ENCODE measurements at places on chromosomes 12 and 14. TPM values are rescaled to one million over a fixed set of nuclear protein-coding genes. Genes with fewer than 3 reads are reported as not detected.

VDR gene
- total RNA-seq, result 8.5 TPM

MYL2 gene
- total RNA-seq, result not detected

ALDH1L2 gene
- 80.1 TPM for total RNA-seq

AQP6 gene
- not detected for total RNA-seq

RPGRIP1 gene
- total RNA-seq, result not detected

PIK3C2G gene
- total RNA-seq, result not detected

SERPINA10 gene
- not detected for total RNA-seq

DHRS2 gene
- total RNA-seq, result 1.3 TPM

SAMD4A gene
- total RNA-seq, result 35.8 TPM

CCDC175 gene
- not detected for total RNA-seq

PDE3A gene
- 2.7 TPM for total RNA-seq

B4GALNT1 gene
- total RNA-seq, result 3.3 TPM

HRK gene
- total RNA-seq, result not detected

RNASE7 gene
- not detected for total RNA-seq

MYO1H gene
- total RNA-seq, result not detected

FIGNL2 gene
- total RNA-seq, result 0.09 TPM

IKZF4 gene
- total RNA-seq, result 1.5 TPM

TCTN1 gene
- total RNA-seq, result 24.9 TPM

PMCH gene
- total RNA-seq, result not detected

SVOP gene
- total RNA-seq, result not detected

PRB2 gene
- total RNA-seq, result not detected

GPRC5D gene
- not detected for total RNA-seq

POLE2 gene
- 7.8 TPM for total RNA-seq

CIDEB gene
- 0.59 TPM for total RNA-seq

LRRC9 gene
- total RNA-seq, result not detected

ZNF140 gene
- total RNA-seq, result 21.6 TPM

TAS2R43 gene
- total RNA-seq, result 3.3 TPM

INSM2 gene
- total RNA-seq, result not detected

NKX2-1 gene
- total RNA-seq, result not detected

CLEC2D gene
- total RNA-seq, result 4.2 TPM

KLRG1 gene
- 1.1 TPM for total RNA-seq

MMP14 gene
- total RNA-seq, result 655 TPM

ANKRD52 gene
- total RNA-seq, result 25.8 TPM

CLEC4D gene
- total RNA-seq, result not detected

RAB5B gene
- 66.9 TPM for total RNA-seq

CYP46A1 gene
- total RNA-seq, result 0.09 TPM

ZNF664 gene
- total RNA-seq, result 47.1 TPM

OASL gene
- 0.18 TPM for total RNA-seq

NYNRIN gene
- 1.2 TPM for total RNA-seq

SLC24A4 gene
- total RNA-seq, result not detected

RHOJ gene
- total RNA-seq, result 4.2 TPM

GZMH gene
- not detected for total RNA-seq

HOXC10 gene
- total RNA-seq, result 6.2 TPM

SIRT4 gene
- 2.7 TPM for total RNA-seq
